Right hindlimb (tissue), 1 donor: ENCODE measurements at places on chromosomes 12 and 14.
A peak's percentile ranks its signal among the peaks of the same experiment; 100 is the strongest.

DNA sequence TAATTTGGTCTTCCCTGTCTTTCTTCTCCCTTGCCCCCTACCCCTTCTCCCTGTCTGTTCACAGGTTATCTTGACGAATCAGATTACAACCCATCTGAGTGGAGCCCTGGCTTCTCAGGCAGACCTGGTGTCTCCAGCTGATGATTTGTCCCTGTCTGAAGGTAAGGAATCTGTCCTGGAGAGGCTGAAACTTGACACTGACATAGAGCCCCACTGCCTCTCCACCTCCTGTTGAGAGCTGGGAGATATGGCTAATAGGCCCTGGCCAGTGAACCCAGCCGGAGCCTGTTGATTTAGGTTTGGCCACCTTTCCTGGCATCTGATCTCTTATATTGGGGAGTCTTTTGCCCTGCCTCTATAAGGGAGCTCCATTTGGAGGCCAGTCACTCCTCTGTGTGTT, 472.2 kb downstream of the RAD51B start:
- DNase-seq, result no peak

DNA sequence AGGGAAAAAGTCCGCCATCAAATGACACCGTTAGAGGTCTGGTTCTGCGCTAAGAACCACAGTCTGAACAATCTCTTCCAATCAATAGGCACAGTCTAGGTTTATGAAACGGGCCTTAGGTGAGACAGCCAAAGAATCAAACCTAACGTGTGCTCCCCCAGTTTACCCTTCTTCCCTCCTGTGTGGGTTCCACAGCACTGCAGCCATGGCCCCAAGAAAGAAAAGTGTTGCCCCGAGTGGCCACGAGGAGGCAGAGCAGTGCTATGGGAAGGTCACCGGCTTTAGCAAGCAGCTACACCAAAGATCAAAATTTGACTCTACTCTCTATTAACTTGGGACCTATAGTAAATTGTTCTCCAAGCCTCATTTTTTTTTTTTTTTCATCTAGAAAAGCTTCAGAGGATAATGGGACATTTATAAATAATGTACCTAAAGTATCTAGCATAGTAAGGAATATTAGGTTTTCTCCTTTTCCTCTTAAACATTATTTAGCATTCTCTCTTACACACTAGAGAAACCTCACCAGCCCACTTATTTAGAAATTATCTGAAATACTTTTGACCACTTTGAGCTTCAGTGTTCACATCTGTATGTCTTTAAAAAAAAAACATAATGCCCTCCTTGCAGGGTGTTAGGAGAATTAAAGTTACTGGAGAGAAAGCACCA, 70.2 kb upstream of the GPHB5 start:
- DNase-seq, result peak; percentile 55

DNA sequence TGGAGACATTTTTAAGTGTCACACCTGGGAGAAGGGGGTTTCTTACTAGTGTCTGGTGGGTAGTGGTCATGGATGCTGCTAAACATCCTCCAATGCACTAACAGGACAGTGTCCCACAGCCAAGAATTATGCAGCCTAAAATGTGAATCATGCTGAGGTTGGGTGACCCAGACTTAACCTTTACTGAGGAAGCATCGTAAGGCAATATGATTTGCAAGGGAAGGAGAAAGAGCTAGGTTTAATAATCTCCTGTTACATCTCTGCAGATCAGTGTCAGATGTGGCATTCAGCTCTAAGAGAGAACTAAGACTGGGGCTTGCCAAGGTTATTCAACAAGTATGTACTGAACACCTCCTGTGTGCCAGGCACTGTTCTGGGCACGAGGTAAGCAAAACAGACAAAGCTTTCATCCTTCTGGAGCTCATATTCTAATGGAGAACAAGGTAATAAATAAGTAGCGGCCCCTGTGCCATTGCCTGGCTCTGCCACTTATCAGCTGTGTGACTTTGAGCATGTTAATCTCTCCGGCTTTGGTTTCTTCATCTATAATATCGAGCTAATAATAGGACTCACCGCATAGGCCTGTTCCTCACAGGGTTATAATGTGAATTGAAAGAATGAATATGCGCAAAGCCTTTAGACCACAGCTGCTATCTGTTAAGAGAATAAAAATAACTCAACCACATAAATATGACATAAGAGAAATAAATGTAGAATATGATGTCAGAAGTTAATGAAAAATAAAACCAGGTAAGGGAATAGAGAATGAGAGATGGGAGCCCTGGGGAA, 13.5 kb upstream of the GOLGA5 start:
- DNase-seq, result no peak

- DNase-seq, result no peak
These were observed 5.8 kb downstream of the TESC start for GRCh38 chr12:117093431-117093830.

GRCh38 chr14:97625477-97625876, 828.3 kb downstream of the VRK1 start:
- no peak for DNase-seq

- DNase-seq, result no peak
These were observed 115.3 kb upstream of the PRB2 start for GRCh38 chr12:11510671-11511070.

DNA sequence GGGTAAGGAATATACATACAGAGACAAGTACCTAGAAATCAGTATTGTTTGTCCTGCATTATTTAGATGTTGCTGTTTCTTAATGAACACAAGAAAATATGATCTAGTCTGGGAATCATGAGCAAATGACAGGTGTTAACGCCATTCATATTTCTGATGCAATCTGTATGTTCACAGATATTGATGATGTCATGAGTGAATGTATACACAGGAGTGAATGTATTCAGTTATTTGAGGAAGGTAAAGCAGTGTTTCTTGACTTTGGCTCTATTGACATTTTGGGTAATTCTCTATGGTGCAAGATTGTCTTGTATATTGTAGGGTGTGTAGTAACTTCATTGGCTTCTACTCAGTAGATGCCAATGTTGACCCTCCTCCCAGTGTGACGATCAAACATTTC, 26.7 kb upstream of the RTL1 start:
- DNase-seq, result no peak

DNA sequence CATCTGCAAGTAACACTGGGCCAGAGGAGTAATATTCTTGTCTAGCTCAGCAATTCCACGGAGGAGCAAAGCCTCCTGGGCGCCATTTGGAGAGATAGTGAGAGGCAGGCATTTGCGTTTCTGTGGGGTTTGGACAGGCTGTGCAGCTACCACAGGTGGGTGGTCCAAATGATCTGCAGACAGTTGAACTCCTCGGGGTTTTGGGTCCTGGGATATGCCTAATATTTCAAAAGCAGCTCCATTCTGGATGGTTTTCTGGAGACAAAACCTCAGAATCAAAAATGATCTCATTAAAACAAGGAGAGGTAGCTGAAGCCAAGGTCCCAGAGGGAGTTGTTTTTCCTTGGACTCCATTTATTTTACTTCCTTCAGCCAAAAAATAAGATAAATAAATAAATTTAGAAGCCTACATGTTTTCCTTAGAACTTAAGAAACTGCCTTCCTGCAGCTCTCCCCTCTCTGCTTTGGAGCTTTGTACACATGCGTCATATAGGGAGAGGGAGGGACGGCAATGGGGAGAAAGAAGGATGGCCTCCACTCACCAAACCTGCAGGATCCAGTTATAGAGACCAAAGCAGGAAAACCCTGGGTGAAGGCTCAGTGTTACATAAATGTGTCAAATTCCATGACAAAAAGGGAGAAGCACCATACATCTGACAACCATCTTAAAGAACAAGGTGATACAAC, 227.3 kb upstream of the DAAM1 start:
- peak; percentile 74 for DNase-seq

DNA sequence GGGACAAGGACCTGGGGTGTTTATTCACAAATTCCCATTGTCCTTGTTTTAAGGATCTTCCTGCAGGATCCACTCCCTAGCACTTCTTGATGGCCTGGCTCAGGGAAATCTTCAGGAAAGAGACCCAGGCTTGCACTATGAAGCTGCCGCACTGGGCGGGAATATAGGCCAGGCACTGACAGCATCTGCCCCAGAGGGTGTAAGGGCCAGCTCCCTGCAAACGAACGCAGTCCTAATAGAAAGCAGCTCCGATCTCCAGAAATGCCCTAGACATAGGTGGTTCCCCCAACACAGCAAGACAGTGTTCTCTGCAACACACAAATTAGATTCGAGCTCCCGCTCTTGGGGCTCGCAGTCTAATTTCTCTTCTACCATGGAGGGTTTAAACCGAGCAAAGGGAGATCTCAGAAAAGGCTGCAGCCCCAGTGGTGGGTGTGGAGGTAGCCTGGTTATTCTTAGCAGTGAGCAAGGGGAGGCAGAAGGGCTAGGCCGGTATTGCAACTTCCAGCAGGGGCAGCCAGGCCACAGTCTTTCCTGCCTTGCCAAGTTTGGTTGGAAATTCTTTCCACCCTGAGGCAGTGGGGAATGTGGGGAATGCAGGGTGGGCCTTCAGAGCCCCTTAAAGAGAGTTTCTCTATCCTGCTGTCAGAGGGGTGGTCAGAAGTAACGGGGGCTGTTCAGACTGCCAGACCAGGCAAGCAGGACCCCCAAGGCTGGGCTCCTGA, 16.1 kb upstream of the WSCD2 start:
- peak; percentile 82 for DNase-seq

GRCh38 chr14:104250175-104250574, 111.8 kb downstream of the KIF26A start:
- no peak for DNase-seq

- no peak for DNase-seq
These were observed 144.0 kb downstream of the ADAMTS20 start for GRCh38 chr12:43407816-43408645.

- DNase-seq, result peak; percentile 97
These were observed at the start of gene MED6 for GRCh38 chr14:70600382-70601157. TSS of gene MED6 (minus strand) at chr14:70600655. CDS start at chr14:70600637, 18 bp downstream.

- no peak for DNase-seq
These were observed 14.8 kb upstream of the DLGAP5 start for GRCh38 chr14:55206175-55206693.

DNA sequence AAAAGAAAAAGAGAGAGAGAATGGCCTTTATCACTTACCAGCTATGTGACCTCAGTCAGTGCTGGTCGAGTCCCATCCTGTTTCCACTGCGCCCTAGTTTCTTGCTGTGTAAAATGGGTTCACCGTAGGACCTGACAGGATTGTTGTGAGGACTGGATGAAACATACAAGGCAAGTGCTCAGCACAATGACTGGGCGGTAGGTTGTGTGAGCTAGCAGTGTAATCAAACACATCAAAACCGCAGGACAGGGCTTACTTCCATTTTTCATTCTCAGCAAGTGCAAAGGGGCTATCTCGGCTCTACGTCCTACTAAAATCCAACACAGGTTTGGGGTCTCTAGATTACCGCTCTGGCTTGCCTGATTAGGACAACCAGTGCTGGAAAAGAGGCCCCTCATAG, 36.4 kb upstream of the ATXN2 start:
- peak; percentile 20 for DNase-seq

- DNase-seq, result no peak
These were observed 31.1 kb upstream of the TMX1 start for GRCh38 chr14:51208982-51209381.

DNA sequence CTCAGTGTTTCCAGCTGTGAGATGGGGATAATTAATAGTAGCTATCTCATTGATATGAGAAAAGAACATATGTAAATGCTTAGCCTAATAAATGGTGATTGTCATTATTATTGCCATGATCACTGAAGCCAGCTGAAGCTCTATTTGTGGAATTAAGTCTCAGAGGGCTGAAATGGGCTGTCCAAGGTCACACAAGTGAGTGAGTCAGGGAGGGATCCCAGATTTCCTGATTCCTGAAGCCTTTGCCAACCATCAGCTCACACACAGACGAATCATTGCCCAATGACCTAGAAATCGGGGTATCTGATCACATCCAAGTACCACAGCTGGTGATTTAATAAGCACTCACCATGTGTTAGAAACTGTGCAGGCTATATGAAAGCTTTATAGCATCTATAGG, 21.6 kb upstream of the TMEM229B start:
- DNase-seq, result no peak

GRCh38 chr14:71661441-71661840, 270.8 kb upstream of the RGS6 start:
- DNase-seq, result no peak

DNA sequence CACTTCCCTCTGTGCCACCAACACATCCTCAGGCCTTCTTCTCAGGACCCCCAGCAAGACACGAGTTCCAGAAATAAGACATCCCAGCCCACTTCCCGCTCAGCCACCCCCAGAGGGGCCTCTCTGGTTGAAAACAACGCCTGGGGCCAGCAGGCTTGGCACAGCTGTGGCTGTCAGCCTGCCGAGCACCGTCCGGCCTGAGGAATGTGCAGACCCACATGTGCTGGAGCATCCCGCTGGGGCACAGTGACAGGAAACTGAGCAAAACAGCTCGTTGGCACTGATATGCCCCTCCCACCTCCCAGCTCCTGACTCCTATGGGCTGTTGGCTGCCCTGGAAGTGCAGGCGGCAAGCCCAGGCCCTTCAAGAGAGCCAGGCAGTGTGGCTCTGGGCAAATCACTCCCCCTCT, 1.4 kb downstream of the SYNE3 start:
- peak; percentile 91 for DNase-seq

DNA sequence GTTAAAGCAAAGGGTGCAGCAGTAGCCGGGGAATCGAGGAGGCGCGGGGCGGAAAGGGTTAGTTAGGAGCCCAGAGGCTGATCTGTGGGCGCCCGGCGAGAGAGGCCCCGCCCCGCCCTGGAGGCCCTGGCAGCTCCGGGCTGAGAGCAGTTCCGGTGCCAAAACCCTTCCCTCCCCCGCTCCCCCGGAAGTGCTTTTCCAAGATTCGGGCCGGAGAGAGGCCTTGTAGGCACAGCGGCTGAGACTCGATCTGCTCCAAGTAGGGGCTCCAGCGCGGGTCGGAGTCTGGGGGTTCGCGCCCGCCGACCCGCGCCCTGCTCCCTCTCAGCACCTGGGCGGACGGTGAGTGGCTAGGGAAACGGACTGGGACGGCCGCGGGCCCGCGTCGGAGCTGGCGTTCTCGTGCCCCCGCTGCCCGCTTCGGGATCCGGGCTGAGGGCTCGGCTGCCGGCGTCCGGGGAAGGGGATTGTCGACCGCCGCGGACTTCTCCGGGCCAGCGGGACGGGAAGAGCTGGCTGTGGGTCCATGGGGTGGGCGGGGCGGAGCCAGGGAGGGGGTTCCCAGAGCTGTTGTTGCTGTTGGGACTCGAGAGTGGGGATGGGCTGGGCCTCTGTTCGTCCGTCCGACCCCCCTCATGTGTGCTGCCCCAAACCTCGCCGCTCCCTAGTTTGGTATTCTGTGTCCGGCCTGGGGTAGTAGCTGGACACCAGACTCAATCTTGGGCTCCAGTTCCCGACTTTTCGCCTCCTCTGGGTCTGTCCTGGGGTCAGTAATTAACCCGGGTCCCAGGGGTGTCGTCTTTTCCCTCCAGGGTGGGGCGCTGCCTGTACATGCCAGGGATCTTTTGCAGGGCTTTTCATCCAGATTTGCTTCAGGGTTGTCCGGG, at the start of gene FRS2:
TSS of gene FRS2 (plus strand) at position 200 of the 887 bp plus-strand sequence. CDS start 98,643 bp downstream, outside the sequence.
- peak; percentile 95 for DNase-seq

GRCh38 chr14:65016471-65016870, 29.8 kb downstream of the FNTB start:
- DNase-seq, result no peak

DNA sequence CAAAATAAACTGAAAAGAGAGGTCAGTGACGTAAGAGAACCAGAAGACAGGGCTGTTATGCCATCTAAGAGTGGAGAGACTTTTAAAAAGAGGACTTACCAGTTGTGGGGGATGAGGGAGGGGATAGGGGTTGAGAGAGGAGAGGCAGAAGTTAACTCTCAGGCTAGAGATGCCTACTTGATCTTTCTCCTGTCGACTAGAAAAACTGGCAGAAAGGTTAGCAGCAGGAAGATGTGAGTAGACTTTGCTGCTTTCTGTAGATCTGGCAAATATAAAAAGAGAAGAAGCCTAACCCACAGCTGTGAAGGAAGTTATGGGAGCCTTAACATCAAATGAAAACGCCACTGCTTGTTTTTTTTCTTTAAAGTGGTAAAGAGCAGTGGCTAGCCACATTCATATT, 10.7 kb downstream of the CREBL2 start:
- DNase-seq, result no peak

GRCh38 chr12:12004524-12004923, 66.2 kb upstream of the BCL2L14 start:
- no peak for DNase-seq
